ENCODE measurements at places on chromosomes 13 and 19.

DNA sequence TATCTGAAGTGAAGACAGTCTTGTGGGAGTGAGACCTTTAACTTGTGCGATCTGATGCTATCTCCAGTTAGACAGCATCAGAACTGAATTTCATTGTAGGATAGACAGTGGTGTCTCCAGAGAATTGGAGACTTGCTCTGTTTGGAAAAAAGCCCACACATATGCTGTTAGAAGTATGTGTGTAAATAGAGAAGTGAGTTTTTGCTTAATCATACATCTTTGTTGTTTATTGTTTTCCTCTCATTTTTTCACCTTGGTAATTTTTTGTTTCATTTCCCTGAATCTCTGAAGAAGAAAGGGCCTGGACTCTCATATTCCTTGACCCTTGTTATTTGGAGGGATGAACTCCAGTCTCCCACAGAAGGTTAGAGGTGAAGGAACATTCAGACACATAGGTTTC lies 21.8 kb downstream of the FPR3 start:
- DNase-seq, result no peak

GRCh38 chr13:95341441-95341840 lies 40.2 kb upstream of the ABCC4 start:
- DNase-seq, result no peak

GRCh38 chr13:26326562-26326961 lies 72.6 kb downstream of the CDK8 start:
- DNase-seq, result no peak

GRCh38 chr19:6048793-6049405 lies 61.4 kb downstream of the RFX2 start:
- DNase-seq, result peak; percentile 74

All from fibroblast of skin of right biceps (primary cell).